NCI-H1694 (cell line): ENCODE measurements at places on chromosomes 3 and 15.

DNA sequence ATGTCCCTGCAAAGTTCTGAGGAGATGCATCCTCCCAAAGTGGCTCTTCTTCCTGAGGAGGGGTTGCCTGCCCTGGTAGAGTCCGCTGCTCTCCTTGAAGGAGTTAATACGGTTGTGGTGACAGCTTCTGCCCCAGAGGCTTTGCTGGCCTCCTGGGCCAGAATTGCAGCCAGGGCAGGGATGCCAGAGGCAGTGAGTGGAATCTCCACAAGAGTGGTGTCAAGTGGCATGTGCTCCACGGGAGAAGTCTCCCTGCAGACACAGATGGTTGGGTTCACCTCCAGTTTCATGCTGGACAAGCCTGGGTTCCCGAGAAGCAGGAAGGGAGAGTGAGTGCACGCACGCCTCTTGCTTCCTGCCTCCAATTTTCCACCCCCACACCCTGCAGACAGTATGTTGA lies 105.5 kb downstream of the SLC25A26 start:
- no peak for DNase-seq

GRCh38 chr3:124033360-124034015 lies 41.6 kb upstream of the ROPN1 start:
- DNase-seq, result no peak

- DNase-seq, result no peak
These were observed 10.6 kb upstream of the SPRED1 start for GRCh38 chr15:38242055-38242454.

DNA sequence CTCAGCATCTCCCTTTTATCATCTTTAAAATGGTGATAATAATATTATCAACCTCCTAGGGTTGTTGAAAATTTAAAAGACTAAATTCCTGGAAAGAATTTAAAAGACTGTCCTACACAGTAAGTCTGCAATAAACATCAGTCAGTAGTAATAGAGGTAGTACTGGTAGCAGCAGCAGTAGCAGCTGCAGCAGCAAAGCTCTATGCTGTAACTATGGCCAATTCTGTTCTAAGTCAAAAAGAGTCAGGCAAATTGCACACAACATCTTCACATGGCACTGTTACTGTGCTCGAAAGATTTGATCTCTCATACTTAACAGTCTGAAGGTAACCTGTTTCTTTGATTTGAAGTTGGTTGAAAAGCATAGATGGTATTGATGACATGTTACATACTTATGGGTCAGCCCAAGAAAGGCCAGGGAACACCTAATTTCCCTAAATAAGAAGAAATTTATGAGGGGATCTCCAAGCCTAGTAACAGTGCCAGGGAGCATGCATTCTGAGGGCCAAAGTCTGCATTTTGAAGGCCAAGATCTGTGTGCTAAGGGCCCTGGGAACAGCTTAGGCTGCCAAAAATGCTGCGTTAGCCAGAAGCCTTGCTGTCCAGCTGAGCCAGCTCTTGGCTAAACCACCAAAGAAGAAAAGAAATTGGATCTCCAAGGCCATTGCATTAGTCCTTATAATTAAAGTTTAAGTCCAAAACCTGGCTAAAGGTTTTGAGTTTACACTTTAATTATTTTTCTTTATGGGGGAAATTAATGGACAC lies 68.2 kb downstream of the SIDT1 start:
- DNase-seq, result no peak

- no peak for DNase-seq
These were observed 427.4 kb upstream of the PPP2R3A start for GRCh38 chr3:135538123-135538522.

DNA sequence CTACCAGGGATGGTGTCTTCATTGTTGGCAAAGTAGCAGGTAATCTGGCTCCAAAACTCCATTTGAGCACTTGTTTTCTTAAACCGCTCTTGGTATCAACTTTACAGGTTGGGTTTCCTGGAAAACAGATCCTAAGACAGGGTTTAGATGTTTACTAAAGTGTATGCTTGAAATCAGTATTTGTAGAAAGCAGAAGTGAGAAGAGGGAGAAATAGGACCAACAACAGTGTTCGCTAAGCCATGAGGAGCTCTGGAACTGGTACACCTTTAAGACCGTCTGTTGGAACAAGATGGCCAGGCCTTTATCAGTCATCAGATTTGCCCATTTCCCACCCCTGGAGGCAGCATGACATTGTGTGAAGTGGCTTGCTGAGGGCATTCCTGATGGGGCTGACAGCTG lies 171.0 kb upstream of the COL8A1 start:
- no peak for DNase-seq

- no peak for DNase-seq
These were observed 27.8 kb downstream of the YEATS2 start for GRCh38 chr3:183725387-183725786.

DNA sequence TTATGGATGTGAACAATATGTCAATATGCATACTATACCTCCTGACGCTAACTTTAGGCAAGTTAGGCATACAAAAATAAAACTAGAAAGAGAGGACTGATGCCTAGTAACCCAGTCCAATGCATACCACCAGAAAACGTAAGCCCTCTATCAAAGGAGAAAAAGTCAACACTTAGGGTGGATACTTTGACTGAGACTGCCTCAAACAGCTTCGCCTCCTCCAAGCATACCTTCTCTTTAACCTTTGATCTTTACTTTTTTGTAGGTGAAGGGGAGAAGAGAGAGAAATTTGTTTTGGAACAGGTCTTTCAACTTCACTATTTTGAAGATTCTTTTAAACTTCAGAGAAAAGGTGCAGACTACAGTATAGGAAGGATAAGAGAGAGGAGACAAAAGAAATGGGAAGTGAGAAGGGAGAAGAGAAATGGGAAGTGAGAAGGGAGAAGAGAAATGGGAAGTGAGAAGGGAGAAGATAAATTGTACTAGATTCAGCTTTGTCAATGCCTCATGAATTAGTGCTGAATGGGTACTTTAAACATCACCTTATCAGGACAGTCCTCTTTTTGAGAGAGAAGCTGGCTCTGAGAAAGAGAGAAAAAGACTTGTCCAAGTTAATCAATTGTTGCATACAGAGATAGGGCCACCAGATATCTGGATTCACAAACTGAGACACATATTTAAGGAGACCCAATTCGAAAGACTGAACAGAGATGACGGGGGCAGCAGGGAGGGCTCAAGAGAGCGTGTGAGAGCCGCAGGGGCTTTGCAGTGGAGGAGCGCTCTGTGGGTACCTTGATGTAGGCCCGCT lies 1.0 kb downstream of the P3H2 start:
- no peak for DNase-seq

GRCh38 chr15:80641384-80641783 lies 53.7 kb upstream of the ABHD17C start:
- no peak for DNase-seq

DNA sequence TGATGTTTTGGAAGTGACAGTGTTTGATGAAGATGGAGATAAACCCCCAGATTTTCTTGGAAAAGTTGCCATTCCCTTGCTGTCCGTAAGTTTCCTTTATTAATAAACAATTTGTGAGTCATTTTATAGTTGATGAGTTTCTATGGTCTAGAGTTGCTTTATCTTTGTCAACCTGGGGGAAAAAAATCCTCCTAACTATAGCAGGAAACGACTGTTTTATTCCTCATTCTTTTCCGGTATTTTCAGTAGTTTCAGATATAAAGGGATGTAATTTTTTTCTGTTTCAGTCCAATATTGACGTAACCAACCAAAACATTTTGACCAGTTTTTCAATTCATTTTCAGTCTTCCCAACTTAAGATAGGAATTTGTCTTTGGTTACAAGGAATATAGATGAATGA lies 154.1 kb downstream of the MCTP2 start:
- DNase-seq, result no peak

DNA sequence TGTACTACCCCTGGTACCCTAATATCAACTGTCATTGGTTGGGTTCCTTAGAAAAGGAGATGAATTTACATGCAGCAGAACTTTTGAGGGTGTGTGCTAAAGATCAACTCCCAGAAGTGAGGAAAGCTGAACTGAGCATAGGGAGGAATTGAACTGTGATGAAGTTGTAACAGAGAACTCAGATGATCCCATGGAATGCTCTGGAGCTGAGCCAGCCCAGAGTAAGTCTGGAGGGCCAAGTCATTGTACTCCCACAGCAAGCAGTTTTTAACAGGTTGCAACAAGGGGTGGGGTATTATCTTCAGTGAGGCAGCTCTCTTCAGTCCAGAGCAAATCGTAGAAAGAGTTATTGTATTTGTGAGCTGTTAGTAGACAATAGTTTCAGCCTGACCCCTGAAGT lies 572.3 kb downstream of the PYDC2 start:
- no peak for DNase-seq

- no peak for DNase-seq
These were observed 155.7 kb downstream of the LPP start for GRCh38 chr3:188309437-188310269.

DNA sequence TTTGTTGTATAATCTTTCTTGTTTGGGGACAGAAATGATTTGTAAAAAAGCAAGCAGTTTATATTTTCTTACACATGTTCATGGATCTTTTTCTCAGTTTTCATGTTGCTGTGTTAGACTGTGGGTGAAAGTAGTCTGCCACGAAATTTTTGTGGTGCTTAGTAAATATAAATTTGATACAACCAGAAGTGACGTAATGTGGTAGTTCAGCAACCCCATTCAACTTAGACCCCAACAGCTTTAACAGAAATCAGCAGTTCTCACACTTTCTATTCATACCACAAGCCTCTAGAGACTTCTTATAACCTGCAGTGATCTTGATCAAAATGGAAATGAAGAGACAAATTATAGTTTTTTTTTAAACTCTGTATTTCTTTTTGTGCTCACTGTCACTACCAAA lies 120.2 kb upstream of the IGSF10 start:
- no peak for DNase-seq

GRCh38 chr3:128620268-128620691 lies 30.3 kb downstream of the RPN1 start:
- DNase-seq, result no peak

DNA sequence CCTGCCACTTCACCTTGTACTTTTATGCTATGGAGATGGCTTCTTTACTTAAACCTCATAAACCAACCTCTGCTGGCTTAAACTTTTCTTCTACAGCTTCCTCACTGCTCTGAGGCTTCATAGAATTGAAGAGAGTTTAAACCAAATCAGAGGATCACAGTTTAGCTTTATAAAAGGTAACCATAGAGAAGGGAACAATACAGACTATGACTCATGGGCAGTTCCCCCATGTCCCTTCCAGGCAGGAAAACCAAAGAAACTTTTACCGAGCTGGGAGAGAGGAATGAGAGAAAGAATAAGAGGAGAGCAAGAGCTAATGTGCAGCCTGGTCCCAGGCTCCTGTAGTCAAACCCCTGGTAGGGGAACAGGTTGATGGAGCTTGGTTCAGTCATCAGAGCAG lies 53.9 kb upstream of the NEDD4 start:
- DNase-seq, result no peak

DNA sequence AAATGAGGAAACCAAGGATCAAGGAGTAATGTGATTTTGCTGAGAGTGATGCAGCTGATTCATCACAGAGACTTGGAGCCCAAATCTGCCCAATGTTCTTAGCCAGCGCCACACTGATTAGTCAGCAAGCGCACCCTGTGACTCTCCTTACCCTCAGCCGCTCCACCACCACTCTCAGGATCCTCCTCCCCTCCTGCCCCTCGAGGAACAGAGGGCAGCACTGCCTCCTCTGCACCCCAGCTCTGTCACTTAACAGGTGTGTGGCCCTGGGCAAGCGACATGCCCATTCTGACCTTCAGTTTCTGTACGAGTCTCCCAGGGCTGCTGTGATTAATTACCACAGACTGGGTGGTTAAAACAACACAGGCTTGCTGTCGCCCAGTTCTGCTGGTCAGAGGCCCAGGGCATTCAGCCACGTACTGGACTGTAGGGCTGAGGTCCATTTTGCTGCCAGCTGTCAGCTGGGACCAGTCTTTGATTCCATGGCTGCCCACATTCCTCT lies 36.1 kb upstream of the HRH1 start:
- DNase-seq, result no peak

- DNase-seq, result no peak
These were observed 81.3 kb upstream of the ZBED2 start for GRCh38 chr3:111676211-111677006.

DNA sequence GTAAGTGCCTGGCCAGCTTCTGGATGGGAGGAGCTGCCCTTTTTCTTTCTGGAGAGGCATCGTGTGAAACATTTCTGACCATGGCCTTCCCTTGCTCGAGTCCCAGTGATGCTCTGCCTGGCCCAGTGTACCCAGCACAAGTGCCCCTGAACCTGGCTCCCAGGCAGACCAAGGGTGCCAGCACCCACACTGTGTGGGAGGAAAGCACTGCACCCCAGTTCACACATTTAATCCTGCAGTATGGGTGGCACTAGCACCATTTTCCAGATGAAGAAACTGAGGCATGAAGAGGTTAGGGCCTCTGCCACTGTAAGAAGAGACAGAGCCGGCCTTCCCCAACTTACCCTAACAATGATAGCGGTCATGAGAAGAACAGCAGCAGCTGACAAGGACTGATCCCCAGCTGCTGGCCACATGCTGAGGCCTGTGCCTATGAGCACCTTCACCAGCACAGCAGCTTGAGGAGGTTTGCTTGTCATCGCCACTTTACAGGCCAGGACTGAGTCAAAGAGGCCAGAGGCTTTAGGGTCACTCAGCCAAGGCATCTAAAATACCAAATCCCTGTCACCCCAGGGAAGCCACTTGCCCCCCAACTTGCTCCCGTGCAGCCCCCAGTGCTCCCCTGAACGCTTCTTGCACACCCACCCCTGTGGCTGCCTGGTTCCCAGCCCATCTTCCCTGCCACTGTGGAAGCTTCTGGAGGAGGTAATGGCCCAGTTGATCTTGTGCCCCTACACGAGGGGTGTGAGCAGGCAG lies 15.0 kb downstream of the PRR23E start:
- no peak for DNase-seq

GRCh38 chr3:62975566-62975965 lies 100.3 kb upstream of the CADPS start:
- no peak for DNase-seq

GRCh38 chr15:43493703-43494472 lies 932 bp upstream of the TP53BP1 start:
- no peak for DNase-seq

DNA sequence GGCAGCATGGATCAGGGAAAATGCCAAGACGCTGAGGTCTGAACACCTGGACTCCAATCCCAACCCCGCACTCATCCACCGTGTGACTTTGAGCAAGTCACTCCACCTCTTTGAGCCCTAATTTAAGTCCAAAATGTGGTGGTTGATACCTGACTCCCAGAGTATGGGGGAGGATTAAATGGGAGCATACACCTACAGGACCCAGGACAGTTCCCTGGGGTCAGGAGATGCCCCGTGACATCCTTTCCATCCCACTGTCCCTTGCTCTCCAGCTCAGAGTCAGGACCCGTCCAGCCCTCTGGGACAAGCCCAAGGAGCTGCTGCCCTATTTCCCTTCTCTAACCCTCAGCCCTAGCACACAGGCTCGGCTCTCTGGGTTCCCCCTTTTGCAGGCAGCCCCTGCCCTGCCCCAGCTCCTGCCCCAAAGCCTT lies 276.4 kb downstream of the XXYLT1 start:
- DNase-seq, result no peak
